LHCN-M2 (cell line): ENCODE measurements at places on chromosomes 12 and 14. TPM values are rescaled to one million over a fixed set of nuclear protein-coding genes. Genes with fewer than 3 reads are reported as not detected.
A peak's percentile ranks its signal among the peaks of the same experiment; 100 is the strongest.

Gene FOXG1
- not detected in 2 replicates for total RNA-seq

Gene RTN1
- total RNA-seq: 0.63 and 1.1 TPM in 2 replicates

DNA sequence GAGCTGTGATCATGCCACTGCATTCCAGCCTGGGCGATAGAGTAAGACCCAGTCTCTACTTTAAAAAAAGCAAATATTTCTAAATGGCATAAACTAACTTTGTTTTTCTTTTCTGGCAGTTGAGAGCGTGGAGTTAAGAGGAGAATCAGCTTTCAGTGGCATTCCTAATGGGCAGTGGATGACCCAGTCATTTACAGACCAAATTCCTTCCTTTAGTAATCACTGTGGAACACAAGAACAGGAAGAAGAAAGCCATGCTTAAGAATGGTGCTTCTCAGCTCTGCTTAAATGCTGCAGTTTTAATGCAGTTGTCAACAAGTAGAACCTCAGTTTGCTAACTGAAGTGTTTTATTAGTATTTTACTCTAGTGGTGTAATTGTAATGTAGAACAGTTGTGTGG is 21.2 kb downstream of the TDG start:
- peak; percentile 37 for DNase-seq

- no peak for DNase-seq
Observed at GRCh38 chr14:35362450-35362849, 42.1 kb downstream of the NFKBIA start.

- peak; percentile 64 for DNase-seq
Observed at GRCh38 chr14:29222671-29223268, 456.2 kb downstream of the FOXG1 start.

DNA sequence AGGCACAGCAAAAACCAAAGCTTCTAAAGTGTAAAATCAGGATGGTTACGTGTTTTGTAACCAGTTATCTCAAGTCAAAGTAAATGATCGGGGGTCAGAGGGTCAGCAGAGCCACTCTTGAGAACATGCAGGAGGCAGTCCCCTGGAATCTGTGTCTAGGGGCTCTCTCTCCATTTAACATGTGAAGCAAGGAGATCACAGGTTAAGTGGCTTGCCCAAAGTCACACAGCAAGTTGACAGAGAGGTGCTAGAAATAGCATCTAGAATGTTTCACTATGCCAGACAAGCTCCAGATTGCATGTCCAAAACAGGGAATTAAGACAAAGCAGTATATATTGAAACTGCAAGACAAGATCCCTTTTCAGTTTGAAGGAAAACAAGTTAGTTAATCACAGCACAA is 33.4 kb downstream of the PPTC7 start:
- DNase-seq: no peak

DNA sequence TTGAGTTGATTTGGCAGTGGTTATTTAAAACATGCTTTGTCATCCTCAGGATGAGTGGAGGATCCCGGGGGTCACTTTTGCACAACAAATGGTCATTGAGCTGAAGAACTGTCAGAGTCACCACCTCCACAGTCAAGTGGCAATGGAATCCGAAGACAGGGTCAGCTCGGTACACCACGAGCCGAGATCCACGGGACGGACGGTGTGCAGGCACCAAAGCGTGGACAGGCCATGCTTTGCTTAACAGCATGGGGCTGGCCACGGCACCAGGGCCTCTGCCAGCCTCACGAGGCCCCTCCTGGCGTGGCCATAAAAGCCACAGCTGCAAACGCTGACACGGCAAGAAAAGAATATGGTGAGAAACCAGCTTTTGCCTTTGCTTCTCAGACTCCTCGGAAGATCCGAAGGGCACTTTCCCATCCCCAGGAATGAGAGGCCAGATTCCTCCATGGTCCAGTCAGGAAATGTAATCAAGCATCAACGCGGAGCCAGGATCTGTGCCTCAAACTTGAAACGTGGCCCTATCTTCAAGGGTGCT is 152.2 kb upstream of the DIO3 start:
- no peak for DNase-seq

GRCh38 chr12:12817616-12818015 is 4.5 kb downstream of the DDX47 start:
- no peak for DNase-seq

DNA sequence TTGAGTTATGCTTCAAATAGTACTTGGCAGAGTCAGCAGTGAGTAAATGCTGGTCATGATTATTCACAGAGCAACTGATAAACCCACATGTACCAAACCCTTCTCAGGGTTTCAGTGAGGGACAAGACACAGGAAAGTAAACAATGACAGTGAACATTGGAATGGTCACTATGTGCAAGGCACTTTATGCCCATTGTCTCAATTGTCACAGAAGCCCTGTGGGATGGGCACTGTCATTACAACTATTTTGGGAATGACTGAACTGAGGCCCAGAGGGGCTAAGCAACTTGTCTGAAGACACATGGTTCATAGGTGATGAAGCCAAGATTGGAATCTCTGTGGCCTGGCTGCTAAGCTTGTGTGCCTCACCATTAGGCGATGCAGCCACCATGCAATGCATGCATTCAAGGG is 238.5 kb downstream of the RBM19 start:
- peak; percentile 19 for DNase-seq

GRCh38 chr14:87874676-87875075 is 118.3 kb downstream of the GALC start:
- DNase-seq: no peak

GRCh38 chr12:114400361-114400811 is 5.6 kb downstream of the TBX5 start:
- DNase-seq: no peak

- no peak for DNase-seq
Observed at GRCh38 chr12:5154091-5154490, 110.4 kb downstream of the KCNA5 start.

DNA sequence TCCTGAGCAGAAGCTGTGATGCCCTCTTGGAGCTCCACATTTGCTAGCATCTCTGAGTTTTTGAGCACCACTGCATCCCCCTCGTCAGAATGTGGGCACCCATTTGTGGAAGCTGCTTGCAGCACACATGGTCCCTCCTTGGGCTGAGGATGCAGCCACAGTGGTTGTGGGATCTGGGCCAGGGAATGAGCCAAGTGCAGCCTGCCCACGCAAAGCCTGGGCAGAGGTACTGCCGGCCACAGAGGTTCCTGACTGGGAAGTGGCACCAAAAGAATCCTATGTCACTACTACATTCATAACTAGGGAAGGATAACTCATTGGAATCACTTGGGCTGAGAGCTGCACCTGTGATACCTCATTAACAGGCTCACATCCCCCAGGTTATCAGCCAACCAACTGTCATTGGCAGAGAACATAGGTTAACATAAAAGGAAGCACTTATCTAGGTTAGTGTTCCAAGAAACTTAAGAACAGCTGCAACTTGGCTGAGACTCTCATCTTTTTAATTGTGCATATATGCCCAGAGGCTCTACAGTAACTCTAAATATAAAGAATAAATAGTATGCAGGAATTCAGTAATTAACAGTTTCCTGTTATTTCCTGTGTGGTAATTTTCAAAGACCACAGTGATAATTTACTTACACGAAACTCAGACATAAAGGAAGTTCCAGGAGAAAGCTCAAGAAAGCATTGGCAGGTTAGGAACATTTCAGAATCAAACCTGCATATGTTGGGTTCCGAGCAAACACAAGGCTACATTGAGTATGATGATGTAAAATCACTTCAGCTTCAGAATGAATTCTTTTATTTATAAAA is 145.3 kb downstream of the BCAT1 start:
- DNase-seq: no peak

GRCh38 chr14:105333613-105334364 is 19.2 kb downstream of the PACS2 start:
- no peak for DNase-seq

- no peak for DNase-seq
Observed at GRCh38 chr12:104734541-104735095, 223.5 kb downstream of the SLC41A2 start.

GRCh38 chr12:20125276-20125798 is 243.0 kb upstream of the PDE3A start:
- no peak for DNase-seq

GRCh38 chr12:26135010-26135420 is 10.2 kb upstream of the BHLHE41 start:
- no peak for DNase-seq
